GM12891 (cell line): ENCODE measurements at places on chromosomes 3 and 15.
A peak's percentile ranks its signal among the peaks of the same experiment; 100 is the strongest.

- DNase-seq = peak; percentile 5
Observed at GRCh38 chr3:98900265-98901118, 1.0 kb downstream of the DCBLD2 start.

DNA sequence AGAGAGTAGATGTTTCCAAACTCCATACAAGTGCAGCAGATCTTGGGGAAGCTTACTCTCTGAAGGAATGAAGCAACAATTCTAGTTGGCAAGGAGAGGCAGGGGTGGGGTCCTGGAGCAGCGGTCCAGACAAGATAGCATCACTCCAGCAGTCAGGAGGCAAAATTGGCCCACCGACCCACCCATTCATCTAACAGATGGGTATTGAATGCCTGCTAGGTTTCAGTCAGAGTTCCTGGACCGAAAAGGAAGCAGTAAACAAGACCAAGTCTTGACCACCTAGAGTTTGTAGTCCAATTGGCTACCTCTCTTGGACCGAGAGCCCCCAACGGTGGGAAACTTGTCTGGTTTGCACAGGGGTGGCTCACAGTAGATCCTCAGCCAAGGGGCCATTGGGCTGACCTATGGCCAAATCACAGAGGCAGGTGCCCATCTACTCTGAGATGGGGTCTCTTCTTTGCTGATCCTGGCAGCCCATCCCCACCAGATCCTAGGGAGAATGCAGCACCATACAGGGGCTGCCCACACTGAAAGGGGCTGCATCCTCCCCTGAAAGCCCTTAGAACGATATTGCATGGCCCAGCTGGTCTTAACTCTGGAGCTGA is 74.3 kb downstream of the CORO2B start:
- no peak for DNase-seq

DNA sequence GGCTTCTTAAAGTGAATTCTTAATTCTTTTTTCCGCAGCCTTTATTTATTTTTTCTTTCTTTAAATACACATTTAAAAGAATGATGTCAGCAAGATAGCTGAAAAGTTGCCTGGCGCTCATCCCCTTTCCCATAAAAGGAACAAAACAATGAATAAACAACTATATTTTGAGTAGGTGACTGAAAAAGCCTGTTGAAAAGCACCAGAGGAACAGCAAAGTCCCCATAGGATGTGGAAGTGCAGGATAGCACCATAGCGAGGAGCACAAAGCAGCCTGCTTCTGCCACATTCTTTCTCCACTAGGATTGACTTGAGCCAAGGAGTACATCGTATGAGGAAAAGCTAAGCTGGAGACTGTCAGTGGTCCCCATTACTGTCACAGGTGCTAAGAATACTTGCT is 754.9 kb downstream of the SQOR start:
- no peak for DNase-seq

GRCh38 chr3:12764171-12764776 is 5.2 kb upstream of the TMEM40 start:
- no peak for DNase-seq

- DNase-seq = no peak
Observed at GRCh38 chr3:72368331-72368975, 479.8 kb downstream of the SHQ1 start.

DNA sequence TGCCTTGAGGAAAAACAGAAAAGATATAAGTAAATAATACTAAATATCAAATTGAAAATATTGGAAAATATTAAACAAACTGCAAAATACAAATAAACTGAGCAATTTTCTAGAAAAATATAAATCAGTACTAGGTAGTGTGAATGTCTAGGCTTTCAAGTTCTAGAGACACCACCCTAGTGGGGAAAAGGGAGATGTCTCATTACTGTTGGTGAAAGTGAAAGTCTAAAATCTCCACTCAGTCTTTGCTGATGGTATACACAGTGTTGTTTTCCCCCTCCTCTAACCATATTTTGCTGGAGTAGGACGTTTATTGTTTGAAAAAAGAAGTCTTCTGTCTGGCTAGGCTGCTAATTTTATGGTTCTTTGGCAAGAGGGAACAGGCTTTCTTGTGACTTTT is 1368.9 kb downstream of the OTOL1 start:
- no peak for DNase-seq

GRCh38 chr3:126208606-126209256 is 28.3 kb upstream of the ALDH1L1 start:
- no peak for DNase-seq

DNA sequence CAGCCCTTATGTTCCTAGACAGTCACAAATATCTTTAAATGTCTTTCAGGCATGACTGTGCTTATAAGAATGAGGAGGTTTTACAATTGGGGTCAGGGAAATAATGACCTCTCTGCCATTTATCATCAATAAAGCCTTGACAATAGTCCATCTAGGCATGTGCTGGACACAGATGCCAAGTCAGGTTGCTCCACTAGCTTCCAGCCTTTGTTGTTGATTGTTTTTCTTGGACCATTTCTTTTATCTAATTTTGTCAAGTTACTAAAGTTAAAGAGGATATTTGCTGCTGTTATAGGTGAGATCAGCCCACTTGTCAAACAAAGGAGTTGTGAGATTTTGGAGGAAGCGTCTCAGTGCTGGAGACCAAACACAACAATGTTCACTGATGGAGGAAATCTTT is 628.0 kb downstream of the ROBO2 start:
- no peak for DNase-seq

DNA sequence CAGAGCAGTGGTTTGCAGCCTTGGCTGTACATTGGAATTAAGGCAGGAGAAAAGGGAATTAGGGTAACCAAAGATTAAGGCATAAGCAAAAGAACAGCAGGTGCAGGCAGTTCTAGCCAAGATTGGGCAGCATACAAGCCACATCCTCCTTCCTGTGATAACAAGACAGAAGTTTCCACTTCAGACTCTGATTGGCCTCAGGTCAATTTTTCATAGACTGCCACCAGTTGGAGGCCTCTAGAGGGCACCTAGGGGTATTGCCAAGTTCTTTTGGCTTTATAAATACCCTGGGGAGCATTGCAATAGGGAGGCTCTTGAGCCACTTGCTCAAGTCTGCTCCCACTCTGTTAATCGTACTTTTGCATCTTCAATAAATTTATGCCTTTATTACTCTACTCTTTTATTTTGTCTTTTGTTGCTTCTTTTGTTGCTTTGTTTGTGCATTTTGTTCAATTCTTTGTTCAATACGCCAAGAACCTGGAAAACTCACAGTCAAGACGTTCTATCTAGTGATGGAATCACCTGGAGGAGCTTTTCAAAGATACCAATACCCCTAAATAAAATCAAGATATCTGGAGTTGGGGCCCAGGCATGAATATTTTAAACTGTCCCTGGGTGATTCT is 32.2 kb upstream of the FMN1 start:
- DNase-seq = no peak

DNA sequence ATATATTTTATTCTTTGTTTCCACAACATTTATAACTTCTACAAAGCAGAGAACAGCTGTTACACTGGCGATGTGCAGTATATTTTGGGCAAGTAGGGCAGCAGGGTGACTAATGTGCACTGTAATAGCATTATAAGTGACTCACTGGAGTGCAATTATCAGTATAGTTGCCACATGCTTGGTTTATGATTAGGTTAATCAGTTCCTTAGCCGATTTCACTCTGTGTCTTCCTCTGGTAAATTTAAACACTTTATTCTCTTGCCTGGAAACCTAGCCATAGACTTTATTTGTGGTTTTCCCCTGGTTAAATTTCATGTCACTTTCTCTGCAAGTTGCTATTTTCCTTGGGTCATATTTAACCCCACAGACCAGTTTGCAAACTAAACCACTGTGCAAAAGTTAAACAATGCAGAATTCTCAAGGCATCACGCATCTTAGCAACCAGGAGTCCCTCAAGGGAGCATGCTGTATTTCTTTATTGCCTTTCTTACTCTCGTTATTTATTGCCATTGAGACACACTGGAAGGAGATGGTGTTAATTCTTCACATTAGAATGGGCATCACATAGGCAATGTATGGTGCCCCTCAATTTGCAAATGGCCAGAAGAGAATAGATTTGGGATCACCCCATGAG is 690.2 kb upstream of the DPPA4 start:
- DNase-seq = no peak

DNA sequence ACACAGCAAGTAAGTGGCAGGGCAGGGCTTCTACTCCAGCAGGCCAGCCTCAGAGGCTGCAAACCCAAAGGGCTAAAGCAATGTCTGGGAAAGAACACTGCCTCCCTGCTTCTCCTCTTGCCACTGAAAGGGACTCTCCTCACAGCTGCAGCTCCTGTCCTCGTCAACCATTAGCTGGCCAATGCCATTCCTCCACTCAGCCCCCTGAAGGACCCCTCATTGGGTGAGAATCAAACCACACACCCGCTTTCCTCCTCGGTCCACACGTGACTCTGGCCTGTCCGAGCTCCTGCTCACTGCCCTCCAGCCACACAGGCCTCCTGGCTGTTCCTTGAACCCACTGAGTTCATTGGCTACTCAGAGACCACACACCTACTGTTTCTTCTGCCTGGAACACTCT is 253.7 kb upstream of the TLE3 start:
- no peak for DNase-seq

DNA sequence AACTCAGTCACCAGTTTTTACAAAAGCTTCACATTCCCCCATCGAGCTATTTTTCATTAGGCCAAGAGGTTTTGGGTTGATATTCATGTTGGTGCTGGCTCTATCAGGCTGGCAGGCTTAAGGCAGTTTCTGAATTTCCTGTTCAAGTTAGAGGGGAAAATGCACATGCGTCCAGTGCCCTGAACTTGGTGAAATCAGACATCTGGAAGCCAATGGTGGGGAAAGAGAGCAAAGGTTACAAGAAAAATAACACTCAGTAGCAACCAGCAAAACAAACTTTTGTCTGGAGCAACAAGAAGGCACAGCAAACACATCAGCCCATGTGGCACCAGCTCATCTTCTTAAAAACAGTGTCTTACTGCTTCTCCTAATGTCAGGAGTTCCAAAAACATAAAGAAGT is 155.6 kb upstream of the TSC22D2 start:
- no peak for DNase-seq

GRCh38 chr3:13197281-13197680 is 124.1 kb upstream of the IQSEC1 start:
- no peak for DNase-seq

- DNase-seq = no peak
Observed at GRCh38 chr3:69435274-69436265, 49.7 kb upstream of the FRMD4B start.

GRCh38 chr15:78682693-78683410 is 41.8 kb upstream of the CHRNB4 start:
- no peak for DNase-seq

DNA sequence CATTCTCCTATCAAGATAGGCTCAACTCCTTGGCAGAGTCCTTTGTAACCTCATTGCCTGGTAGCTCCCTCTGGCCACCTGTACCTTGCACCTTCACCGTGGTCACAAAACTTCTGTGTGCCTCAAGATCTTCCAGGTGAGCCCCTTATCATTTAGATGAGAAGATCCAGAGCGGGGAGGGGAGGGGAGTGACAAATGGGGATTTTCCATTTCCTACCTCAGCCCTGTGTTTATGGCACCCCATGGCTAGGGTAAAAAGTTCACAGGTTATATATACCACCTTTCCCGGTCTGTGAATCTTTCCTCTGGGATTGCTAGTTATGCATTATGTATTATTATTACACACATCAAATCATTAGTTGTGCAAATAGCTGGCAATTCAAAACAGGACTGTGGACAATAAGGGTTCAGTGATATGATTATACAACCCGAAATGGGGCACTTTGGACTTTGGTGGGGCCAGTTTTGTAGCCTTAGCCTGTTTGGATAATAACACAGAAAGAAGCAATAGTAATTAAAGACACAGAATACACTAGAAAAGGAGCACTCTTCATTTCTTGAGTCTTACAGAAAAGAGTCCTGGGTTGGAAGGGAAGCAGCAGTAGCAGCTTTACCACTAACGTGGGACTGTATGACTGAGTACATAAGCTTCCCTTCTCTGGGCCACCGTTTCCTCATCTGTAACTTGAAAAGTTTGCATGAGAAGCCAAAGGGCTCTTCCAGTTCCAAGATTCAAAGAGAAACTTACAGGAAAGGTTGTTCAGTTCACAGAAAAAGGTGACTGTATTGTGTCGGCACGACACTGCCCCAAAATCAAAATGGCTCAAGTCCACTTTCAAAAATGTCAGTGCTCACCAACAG is 7.1 kb downstream of the TLE3 start:
- DNase-seq = no peak

- no peak for DNase-seq
Observed at GRCh38 chr3:46545818-46546630, 20.1 kb downstream of the LRRC2 start.

- DNase-seq = no peak
Observed at GRCh38 chr3:112745567-112746248, 101.0 kb downstream of the CD200R1L start.

GRCh38 chr3:29644956-29645636 is 364.2 kb downstream of the RBMS3 start:
- DNase-seq = no peak

GRCh38 chr15:90988296-90988695 is 6.0 kb downstream of the PRC1 start:
- no peak for DNase-seq

DNA sequence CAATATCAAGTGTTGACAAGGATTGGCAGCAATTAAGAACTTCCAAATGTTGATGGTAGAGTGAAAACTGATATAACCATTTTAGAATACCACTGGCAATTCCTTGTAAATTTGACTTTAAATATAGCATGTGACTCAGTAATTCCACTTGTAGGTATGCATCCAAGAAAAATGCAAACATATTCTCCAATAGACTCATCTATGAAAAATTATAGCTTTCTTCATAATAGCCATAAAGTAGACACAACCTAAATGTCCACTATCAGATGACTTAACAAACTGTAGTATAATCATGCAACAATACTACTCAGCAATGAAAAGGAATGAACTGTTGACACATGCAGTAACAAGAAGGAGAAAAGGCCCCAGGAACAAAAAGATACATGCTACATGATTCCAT is 988.1 kb downstream of the FHIT start:
- no peak for DNase-seq

DNA sequence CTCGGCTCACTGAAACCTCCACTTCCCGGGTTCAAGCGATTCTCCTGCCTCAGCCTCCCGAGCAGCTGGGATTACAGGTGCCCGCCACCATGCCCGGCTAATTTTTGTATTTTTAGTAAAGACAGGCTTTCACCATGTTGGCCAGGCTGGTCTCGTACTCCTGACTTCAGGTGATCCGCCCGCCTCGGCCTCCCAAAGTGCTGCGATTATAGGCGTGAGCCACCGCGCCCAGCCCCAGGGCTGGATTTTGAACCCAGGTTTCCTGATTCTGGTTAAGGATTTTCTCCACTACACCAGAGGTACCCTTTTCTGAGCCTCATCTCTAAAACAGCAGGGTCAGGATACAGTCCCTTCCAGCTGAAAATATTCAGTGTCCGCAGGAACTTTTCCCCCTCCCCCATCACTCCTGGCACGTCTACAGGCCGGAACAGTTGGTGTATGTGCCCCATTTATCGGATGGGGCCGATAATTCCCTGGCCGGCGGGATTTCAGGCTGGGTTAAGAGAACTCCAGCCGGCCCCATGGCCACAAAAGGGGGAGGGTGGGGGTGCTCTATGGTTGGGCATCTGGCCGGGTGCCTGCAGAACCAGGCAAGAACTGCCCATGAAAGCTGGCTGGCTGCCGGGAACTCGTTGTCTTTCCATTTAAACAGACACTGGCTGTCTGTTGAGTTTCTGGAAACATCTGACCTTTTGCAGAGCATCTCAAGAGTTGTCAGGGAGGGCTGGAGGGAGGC is 26.8 kb upstream of the SEMA4B start:
- DNase-seq = no peak

- no peak for DNase-seq
Observed at GRCh38 chr15:60839510-60840211, 360.7 kb upstream of the ICE2 start.
